ENCODE measurements at places on chromosomes 4 and X.

- H3K4me3 ChIP-seq: no peak overlapping the region
- H3K36me3 ChIP-seq: no peaks in the 10 kb centered on the region
- no peak overlapping the region for H3K27ac ChIP-seq
- H3K4me1 ChIP-seq: no peaks in the 10 kb centered on the region
- no peak for DNase-seq
Measured at GRCh38 chrX:7264399-7264798, 116.4 kb upstream of the PUDP start.

DNA sequence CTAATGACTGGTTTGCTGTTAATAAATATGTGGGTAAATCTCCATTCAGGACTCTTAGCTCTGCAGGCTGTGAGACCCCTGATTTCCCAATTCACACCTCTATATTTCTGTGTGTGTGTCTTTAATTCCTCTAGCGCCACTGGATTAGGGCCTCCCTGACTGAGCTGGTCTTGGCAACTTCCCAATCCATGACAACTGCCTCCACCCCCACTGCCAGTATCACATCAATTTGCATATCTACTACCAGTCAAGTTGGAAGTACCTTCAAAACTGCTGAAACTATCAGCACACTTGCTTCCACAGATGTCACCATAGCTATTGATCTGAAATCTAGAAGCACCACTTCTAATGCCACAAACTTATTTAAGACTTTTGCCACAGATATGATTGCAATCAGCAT, 27.6 kb downstream of the OPRPN start:
- no peaks in the 10 kb centered on the region for H3K4me1 ChIP-seq
- no peak overlapping the region for H3K27ac ChIP-seq
- no peaks in the 10 kb centered on the region for H3K36me3 ChIP-seq
- H3K27me3 ChIP-seq: no peaks in the 10 kb centered on the region

- H3K36me3 ChIP-seq: no peaks in the 10 kb centered on the region
- no peaks in the 10 kb centered on the region for H3K4me1 ChIP-seq
- DNase-seq: no peak
Measured at GRCh38 chr4:180296036-180296599, 1947.1 kb upstream of the TENM3 start.

DNA sequence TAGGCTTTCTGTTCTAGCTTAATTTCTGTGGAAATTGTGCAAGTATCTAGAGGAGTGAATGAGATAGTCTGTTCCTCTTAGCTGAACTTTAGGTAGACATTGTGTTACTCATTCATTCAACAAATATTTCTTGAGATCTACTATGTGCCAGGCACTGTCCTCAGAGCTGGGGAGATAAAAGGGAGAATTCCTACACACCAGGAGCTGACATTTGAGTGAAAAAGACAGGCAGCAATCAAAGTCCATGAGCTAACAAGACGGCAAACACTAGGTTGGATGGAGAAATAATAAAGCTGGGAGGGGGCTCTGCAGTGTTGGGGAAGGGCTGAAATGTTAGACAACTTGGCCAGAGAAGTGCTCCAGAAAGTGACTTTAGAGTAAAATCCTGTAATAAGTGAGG, 80.1 kb downstream of the MED28 start:
- no peaks in the 10 kb centered on the region for H3K27me3 ChIP-seq
- no peak for DNase-seq
- no peak overlapping the region for H3K4me3 ChIP-seq
- H3K27ac ChIP-seq: no peak overlapping the region
- no peaks in the 10 kb centered on the region for H3K36me3 ChIP-seq

Data from SJSA1 (cell line).